ENCODE measurements at places on chromosomes 12 and 14.

- no peak for DNase-seq
Observed at GRCh38 chr12:84857525-84858208, 54.9 kb downstream of the SLC6A15 start.

- no peak for DNase-seq
Observed at GRCh38 chr12:59839514-59839913, 243.7 kb downstream of the SLC16A7 start.

GRCh38 chr12:104850781-104851180 lies 107.3 kb downstream of the SLC41A2 start:
- no peak for DNase-seq

DNA sequence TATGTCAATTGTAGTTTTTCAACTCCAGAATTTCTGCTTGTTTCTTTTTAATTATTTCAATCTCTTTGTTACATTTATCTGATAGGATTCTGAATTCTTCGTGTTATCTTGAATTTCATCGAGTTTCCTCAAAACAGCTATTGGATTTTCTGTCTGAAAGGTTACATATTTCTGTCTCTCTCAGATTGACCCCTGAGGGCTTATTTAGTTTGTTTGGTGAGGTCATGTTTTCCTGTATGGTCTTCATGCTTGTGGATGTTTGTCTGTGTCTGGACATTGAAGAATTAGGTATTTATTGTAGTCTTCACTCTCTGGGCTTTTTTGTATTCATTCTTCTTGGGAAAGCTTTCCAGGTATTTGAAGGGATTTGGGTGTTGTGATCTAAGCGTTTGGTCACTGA lies 85.6 kb downstream of the SNAPC1 start:
- DNase-seq, result no peak

DNA sequence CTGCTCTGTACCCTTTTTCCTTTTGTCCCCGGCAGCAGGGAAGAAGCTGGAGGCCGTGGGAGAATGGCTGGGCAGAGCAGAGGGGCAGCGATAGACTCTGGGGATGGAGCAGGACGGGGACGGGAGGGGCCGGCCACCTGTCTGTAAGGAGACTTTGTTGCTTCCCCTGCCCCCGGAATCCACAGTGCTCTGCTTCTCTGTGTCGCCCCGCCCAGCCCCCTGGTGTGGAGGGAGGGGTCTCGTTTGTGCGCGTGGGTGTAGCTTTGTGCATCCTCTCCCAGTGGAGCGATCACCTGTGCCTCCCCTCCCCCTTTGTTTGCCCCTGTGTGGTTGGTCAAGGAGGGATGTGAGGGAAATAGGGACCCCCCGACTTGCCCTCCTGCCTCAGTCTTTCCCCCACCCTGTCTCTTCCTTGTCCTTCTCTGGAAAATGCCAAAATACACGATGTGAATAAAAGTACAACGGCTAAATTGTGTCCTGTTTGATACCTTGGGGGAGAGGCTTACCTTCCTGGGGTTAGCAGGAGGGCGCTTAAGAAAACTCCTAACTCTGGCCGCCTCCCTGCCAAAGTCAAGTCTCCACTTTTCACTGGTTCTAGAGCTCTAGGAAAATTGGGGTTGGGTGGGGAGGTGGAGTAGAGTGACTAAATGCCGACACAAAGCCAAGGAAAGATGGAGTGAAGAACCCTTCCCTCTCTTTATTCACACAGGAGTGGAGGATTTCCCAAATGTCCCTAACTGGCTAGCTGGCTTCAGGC lies 990 bp upstream of the TPI1 start:
- DNase-seq, result no peak

GRCh38 chr14:32950584-32950983 lies 11.9 kb downstream of the NPAS3 start:
- DNase-seq, result no peak

GRCh38 chr12:53989227-53990113 lies 4.5 kb downstream of the HOXC10 start:
- no peak for DNase-seq

- DNase-seq, result no peak
Observed at GRCh38 chr12:33771889-33772288, 250.4 kb upstream of the ALG10 start.

DNA sequence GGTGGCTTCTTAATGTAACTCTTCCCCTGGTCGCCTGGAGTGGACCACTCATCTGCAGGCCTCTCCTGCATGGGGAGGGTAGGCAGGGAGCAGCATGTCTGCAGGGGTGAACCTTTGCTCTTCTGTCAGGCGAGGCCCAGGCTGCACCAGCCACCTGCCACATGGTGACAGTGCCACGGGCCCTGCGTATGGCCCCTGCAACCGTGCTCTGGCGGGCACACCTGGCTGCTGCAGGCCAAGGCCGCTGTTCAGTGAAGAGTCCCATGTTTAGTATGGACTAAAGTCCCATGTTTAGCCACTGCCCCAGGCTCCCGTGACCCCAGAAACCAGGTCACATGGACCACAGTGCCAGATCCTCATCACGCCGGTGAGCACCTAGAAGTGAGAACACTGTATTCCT lies 187.0 kb downstream of the ADGRD1 start:
- no peak for DNase-seq

DNA sequence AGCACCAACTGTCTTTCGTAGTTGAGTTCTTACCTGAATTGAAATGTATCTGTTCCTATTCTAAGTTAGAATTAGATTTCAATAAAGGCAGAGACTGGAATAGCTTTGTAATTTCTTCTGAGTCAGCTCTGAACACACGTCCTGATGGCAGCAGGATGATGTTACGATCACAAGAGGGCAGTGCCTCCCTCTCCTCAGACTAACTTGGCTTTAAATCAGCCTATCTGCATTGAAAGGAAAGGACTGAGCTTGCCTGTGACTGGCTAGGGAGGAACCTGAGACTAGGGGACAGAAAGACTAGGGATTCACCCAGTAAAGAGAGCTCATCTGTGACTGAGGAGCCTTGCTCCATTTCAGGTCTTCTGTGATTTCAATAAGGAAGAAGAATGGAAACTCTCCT lies 323.7 kb upstream of the OR4E1 start:
- no peak for DNase-seq

GRCh38 chr12:72028966-72029365 lies 90.3 kb downstream of the TPH2 start:
- DNase-seq, result no peak

- DNase-seq, result no peak
Observed at GRCh38 chr12:70351076-70351475, 15.0 kb upstream of the KCNMB4 start.

GRCh38 chr14:89641495-89642175 lies 224.6 kb upstream of the FOXN3 start:
- no peak for DNase-seq

- DNase-seq, result no peak
Observed at GRCh38 chr12:55469291-55469690, 647 bp downstream of the OR6C70 start.

DNA sequence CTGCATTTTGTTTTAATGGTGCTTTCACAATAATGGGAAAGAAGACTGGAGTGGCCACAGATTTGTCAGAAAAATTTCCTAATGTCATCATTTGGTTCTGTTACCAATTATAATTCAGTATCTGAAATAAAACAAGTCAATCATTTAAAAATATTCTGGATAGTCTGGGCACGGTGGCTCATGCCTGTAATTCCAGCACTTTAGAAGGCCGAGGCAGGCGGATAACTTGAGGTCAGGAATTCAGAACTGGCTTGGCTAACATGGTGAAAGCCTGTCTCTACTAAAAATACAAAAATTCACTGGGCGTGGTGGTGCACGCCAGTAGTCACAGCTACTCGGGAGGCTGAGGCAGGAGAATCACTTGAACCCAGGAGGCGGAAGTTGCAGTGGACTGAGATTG lies 4.0 kb upstream of the LIMA1 start:
- DNase-seq, result no peak

- peak; percentile 61 for DNase-seq
Observed at GRCh38 chr14:99879401-99880295, 86.4 kb downstream of the EML1 start.

DNA sequence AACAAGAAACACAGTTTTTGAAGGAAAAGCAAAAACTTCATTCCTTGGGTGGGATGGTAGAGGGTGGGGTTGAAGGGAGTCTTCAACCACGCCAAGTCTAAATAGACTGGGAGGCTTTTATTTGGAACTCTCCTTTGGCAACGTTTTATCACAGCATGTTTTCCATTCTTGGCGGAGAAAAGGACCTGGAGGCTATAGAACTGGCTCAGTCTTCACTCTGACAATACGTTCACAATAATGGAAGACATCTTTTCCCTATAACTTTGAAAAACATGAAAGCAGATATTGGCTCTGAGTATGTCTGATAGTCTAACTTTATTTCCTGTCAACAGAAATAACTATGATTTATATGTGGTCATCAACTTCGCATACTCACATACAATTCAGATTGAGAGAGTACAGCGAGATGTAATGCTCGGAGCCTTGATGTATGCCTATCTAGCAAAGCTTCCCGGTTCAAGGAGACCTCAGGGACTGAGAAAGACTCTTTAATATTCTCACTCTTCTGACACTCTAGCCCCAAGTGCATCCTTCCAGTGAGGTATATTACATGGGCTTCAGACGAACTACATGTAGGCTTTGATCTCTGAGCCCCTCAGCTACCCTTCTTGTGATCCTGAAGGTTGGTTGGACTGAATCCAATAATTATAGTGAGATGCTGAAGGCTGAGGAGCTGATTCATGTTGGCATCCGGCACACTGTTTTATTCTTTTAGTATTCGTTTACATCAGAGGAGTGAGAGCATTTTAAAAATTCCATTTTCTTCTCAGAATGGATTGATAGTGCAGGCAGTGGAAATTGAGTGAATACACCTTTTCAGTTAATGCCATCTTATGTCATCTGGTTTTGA lies 14.0 kb downstream of the TMEM30B start:
- DNase-seq, result no peak

Measured in AG04449 (cell line).